Activated CD8-positive, alpha-beta memory T cell treated with anti-CD3 and anti-CD28 coated beads for 4 hours (primary cell): ENCODE measurements at places on chromosomes 4 and X.

DNA sequence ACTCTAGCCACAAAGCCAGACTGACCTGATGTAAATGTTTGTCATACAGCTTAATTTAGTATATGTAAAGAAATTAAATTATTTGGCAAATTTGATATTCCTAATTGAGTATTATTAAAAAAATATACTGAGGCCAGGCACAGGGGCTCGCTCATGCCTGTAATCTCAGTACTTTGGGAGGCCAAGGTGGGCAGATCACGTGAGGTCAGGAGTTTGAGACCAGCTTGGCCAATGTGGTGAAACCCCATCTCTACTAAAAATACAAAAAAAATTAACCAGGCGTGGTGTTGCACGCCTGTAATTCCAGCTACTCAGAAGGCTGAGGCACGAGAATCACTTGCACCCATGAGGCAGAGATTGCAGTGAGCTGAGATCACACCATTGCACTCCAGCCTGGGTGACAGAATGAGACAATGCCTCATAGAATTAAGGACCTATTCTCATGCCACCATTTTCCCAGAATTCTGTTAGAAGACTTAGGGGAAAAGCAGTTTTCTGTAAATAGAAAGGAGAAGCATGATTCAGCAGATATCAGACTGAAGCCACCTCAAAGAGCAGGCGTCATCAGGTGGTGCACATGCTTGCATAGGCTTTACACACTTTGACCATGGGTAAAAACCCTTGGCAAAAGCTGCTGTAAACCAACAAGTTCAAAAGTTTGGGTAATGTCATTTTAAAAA lies 6.1 kb downstream of the UBQLN2 start:
- DNase-seq: no peak

DNA sequence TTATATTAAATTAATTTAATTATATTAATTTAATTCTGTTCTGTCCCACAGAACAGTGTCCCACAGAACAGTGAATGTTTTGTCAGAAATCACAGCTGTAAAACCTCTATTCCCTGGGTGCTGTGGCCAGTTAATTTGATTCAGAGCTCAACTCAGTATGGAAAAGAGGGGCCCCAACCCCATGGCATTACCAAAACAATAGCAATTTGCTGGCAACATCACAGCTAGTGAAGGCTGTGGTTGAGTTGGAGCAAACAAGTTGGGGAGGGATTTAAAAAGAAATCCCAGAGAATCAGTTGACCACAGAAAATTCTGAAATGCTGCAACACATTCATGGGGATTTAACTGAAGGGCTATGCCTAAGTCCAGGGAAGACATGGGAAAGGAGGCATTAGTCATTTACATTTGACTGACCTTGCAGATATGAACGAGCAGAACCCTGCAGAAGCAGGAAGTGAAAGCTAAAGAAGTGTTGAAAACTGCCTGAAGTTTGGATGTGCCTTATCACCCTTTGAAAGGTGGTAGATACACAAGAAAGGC lies 30.1 kb downstream of the PDHA2 start:
- DNase-seq: no peak

DNA sequence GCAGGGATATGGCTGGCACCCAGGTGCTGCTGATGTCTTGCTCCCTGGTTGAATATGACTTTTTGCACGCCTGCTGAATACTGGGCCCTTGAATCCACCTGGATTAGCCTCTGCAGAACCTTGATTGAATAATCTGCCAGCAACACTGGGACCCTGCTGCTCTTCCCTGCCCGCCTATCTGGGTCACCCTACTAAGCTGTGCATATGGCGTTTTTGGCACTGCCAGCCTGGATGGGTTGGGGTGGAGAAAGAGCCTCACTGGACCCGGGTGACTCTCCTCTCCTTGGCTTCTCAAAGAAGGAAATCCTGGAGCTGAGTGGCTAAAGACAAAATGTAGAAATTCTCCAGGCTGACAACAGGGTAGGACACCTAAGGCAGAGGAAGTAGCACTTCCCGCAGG lies 100.0 kb downstream of the MAOA start:
- DNase-seq: no peak

- no peak for DNase-seq
These were observed 311.3 kb downstream of the CCSER1 start for GRCh38 chr4:90438522-90438921.

DNA sequence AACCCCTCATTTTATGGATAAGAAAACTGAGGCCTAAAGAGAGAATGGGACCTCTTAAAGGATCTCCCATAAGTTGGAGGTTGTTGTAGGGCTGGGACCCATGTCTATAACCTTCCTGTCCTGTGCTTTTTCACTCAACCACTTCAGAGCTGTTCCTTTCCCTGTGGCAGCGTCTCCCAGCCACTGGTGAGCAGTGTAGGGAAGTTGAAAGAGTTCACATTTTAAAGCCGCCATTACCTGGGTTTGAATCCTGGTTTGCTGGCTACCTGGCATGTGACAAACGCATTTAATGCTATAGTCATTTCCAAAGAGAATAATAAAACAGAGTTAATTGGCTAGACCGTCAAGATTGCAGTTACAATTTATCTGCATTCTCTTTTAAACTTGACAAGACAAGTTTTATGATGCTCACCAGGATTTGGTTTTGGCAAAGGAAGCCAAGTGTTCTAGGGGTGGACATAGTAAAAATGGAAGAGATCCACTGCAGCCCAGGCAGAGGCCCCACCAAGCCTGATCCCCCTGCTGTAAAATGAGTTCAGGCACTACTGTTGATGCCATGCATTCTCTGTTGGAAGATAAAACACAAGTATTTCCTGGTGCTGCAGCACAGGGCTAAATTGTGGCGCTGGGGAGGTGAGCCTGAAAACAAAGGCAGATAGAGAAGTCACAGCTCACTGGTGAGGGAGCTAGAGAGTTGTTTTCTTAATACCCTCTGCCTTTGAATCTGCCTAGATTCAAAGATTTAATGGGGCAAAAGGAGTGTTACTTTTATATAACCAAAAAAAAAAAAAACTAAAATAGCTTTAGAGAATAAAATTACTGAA lies 218.7 kb downstream of the NWD2 start:
- DNase-seq: no peak

DNA sequence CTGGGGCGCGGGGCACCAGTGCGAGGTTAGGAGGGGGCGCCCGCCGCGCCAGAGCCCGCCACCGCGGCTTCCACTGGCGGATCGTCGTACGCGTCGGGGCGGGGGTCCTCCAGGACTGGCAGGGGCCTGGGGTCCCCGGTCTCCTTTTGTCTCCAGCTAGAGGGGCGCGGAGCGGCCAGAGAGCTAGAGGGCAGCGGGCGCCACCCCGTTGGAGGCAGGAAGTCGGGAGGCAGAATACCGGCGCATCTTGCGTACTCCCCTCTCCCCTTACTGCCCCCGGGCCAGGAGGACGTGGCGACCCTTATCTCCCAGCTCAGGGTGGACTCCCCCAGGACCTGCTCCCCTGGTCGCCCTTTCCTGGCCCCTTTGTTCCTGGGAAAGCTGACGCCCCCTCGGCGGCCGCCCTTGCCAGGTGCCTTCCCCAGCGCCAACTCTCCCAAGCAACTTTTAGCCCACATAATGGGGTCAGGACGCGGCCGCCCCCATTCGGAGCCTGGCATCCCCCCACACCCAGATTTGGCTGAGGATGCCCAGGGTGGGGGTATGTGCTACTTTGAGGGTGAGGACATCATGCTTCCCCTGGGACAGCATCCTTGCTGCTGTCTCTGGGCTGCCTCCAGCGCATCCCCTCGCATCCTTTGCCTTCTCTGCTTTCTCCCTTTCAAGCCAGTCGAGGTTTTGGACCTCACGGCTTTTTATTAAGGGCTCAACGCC lies 933 bp downstream of the CNKSR2 start:
- DNase-seq: no peak

- DNase-seq: no peak
These were observed 304.9 kb upstream of the KLF3 start for GRCh38 chr4:38359113-38359512.

- DNase-seq: no peak
These were observed 23.5 kb upstream of the CA5B start for GRCh38 chrX:15714529-15714928.

DNA sequence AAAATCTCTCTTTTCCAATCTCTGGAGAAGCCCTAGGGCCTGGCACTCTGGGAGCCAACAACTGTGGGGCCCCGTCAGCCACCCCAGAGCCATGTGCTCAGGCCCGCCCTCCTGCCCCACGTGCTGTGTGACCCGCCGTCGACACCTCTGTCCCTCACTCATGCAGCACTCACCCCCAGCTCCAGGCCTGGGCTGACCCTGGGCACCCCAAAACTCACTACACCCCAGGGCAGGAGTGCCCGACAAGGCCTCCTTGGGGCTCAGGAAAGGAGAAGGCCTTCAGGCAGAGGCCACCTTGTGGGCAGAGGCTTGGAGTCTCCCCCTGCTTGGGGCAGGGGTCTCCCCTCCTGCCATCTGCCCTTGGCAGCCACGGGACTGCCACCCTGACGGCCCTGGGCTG lies 5.7 kb downstream of the MYL5 start:
- DNase-seq: no peak

- DNase-seq: no peak
These were observed 28.4 kb downstream of the WFS1 start for GRCh38 chr4:6298035-6298434.

GRCh38 chr4:24858550-24858949 lies 54.3 kb downstream of the CCDC149 start:
- no peak for DNase-seq

GRCh38 chr4:180811556-180811955 lies 1431.6 kb upstream of the TENM3 start:
- DNase-seq: no peak

DNA sequence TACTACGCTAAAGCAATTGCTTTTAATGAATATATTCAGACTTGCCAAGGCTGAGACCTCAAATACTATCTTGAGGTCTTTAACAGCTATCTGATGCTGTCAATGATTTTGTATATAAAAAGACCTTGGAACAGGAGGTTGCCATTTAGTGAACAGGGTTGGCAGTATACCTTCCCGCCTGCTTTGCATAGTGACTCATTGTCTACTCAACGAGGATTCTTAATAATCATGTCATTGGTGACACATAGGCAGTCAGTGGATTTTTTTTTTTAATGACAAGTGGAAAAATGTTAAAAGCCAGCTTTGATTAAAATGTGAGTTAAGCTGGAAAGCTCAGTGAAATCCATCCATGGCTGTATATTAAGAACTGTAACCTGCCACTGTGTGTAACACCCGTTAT lies 164.0 kb downstream of the ASMT start:
- no peak for DNase-seq

- DNase-seq: no peak
These were observed 35.1 kb upstream of the GRID2 start for GRCh38 chr4:92268642-92269041.

GRCh38 chr4:74630551-74630950 lies 163.8 kb downstream of the BTC start:
- DNase-seq: no peak

DNA sequence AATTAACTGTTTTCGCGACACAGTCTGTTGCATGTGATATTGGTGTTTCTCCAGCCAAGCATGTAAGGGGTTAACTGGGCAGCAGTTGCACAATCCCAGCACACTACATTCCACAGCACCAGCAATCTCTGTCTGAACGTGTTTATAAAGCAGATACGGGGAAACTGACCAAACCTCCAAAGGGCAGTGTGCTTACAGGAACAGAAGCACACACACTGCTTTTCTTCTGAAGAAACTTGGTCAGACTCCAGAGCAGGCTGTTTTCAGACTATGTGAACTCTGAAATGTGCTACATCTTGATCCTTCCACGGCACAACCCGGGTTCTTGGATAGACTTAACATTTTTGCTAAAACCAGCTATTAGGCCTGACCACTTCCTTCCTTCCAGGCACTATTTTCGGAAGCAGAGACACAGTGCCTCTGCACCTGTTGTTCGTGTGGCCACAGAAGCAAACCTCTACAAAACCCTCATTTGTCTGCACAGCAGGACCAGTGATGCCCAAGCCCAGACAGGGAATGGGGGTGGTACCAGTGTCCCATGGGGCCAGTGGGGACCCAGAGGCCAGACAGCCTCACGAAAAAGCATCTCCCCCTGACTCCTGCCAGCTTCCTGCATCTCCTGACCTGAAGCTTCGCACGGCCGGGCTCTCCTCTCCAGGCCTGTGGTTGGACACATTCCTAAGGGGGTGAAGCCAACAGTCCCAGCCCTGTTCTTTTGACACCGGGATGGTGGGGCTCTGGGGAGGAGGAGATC lies 90.1 kb downstream of the IRF2 start:
- no peak for DNase-seq

- no peak for DNase-seq
These were observed 99.1 kb downstream of the PJA1 start for GRCh38 chrX:69066021-69066757.

DNA sequence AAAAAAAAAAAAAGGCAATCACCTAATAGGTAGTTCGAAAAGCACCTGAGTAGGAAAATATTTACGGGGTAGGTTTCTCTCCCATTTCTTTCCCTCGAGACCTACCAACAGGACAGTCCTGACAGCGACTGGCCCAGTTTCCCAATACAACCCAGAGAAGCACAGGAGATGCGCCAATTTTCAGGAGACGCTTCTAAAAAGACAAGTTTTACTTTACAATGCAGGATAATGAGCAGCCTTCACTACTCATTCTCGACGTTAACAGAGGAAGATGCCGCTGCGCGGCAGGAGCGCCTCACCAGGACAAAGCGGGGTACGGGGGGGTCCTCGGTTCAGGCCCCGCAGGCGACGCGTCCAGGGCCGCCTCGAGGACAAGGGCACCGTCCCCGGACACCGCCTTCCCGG lies 708 bp downstream of the BCLAF3 start:
- DNase-seq: no peak

- no peak for DNase-seq
These were observed 175.3 kb upstream of the PCDH18 start for GRCh38 chr4:137707626-137708025.

DNA sequence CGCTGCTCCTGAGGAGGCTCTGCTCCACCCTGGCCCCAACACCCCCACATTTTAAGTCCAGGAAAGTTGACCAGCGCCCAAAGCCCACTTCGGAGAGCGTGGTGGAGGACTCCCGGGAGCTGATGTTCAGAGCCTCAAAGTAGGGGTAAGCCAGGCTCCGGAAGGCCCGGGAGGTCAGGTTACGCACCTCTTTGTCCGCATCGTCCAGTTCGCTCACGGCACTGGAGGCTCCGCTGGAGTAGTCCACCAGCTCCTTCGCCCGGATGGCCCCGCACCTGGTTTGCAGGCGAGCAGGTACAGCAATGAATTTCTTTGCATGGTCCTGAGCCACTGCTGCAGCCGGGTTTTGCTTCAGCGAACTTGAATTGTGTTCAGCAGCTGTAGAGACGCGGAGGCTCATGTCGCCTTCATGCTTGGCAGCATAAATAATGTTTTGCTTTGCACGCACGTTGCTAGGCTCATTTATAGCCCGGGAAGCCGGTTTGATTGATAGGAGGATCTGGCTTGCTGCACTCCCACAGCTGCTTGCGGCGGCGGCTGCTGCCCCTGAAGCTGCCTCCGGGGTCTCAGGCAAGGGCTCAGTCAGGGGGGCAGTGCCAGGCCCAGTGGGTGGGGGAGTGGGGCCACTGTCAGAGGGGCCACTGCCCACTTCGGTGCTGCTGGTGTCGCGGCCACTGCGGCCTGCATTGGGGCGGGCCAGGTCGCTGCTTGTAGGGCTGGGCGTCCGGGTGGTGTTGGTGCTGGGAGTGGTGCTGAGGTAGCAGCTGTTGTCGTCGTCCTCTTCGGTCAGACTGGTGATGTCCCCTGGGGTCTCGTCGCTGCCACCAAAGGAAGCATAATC lies 4.8 kb downstream of the C4orf54 start:
- DNase-seq: no peak
